ENCODE measurements at places on chromosomes 12 and 14.
A peak's percentile ranks its signal among the peaks of the same experiment; 100 is the strongest.

- no peak for DNase-seq
These were observed 186.6 kb upstream of the OR4E1 start for GRCh38 chr14:21860172-21860571.

DNA sequence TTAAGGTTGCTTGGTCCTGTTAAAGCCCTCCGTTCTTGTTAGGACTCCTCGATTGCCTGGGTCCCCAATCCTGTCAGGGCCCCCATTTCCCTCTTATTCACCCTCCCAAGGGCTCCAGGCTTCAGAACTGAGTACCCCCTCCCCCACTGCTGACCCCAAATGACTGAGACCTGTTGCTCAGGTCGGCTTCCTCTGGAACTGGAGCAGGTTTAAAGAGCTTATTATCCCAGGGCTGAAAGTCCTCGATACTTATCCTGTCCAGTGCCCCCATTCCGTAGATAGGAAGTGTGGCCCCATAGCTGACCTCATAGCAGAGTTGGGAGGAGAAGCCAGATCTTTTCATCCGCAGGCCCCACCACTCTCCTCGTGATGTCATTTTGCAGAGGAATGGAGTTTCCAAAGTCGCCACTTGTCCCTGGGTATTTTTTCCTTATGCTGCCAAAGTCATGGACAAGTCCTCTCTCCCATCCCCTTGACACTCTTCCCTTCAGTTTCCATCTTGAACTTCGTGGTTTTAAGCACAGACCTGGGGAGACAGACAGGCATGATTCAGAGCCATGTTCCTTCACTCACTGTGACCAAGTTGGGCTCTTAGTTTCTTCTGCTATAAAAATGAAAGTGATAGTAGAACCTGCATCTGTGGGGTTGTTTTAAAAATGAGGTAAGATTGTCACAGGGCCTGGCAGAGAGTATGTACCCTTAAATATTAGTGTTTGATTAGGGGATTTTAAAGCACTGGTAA, 1.2 kb downstream of the USP30 start:
- no peak for DNase-seq

GRCh38 chr14:55121628-55122439, 7.2 kb upstream of the LGALS3 start:
- DNase-seq = no peak

GRCh38 chr12:98671459-98671858, 26.4 kb downstream of the APAF1 start:
- no peak for DNase-seq

DNA sequence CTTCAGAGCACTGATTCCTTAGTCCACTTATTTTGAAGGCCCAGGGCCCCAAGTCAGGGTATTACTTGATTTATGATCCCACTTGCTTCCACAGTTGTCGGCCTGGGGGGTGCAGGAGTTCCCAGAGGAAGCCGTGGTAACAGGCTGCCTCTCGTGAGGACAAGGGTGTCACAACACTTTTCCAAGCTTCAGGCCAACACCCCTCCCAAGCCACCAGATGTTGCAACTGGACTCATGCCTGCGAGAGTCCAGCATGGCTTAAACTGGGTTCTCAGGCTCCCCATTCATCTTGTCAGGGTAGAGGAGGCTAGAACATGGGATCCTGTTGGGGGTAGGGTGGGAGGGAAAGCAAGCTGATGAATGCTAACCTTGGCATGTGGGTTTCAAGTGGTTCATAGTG, 56.1 kb downstream of the BMP4 start:
- no peak for DNase-seq

DNA sequence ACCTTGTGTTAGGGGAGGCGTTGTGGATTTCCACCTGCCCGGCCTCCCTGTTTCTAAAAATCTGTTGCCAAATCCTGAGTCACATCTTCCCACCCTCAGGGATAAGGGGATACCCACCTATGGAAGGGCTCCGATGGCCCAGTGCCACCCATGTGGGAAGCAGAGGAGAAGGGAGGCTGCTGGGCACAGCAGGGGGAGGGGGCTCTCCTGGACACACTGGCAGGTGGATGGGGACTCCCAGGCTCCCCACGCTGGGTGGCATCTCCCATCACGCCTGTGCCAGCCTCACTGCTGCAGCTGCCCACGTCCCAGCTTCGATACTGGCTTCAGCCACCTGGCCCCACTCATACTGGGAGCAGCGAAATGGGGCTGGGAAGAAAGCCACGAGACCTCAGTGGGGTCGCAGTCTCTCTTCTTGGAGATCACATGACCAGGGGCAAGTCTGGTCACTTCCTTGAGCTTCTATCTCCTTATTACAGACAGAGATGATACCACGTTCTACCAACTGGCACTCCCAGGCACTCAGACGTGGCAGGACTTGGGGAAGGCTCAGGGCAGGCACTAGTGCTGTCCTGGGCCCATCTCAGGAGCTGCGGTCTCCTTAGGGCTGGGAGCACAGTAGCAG, 72.2 kb downstream of the PITPNM2 start:
- DNase-seq = no peak

- DNase-seq = no peak
These were observed 279.4 kb downstream of the TMTC2 start for GRCh38 chr12:82966001-82966559.

- DNase-seq = no peak
These were observed 8.5 kb upstream of the IFT81 start for GRCh38 chr12:110115675-110116074.

GRCh38 chr14:37202265-37202664, 4.5 kb downstream of the MIPOL1 start:
- DNase-seq = no peak

GRCh38 chr14:24909523-24910302, 140.2 kb downstream of the STXBP6 start:
- no peak for DNase-seq

- DNase-seq = no peak
These were observed 18.6 kb upstream of the KRT77 start for GRCh38 chr12:52721838-52722470.

GRCh38 chr12:30153981-30154380, 370.2 kb upstream of the TMTC1 start:
- no peak for DNase-seq

- no peak for DNase-seq
These were observed 39.9 kb downstream of the C14orf132 start for GRCh38 chr14:96079066-96079465.

- no peak for DNase-seq
These were observed 76.9 kb upstream of the SFSWAP start for GRCh38 chr12:131634037-131634436.

DNA sequence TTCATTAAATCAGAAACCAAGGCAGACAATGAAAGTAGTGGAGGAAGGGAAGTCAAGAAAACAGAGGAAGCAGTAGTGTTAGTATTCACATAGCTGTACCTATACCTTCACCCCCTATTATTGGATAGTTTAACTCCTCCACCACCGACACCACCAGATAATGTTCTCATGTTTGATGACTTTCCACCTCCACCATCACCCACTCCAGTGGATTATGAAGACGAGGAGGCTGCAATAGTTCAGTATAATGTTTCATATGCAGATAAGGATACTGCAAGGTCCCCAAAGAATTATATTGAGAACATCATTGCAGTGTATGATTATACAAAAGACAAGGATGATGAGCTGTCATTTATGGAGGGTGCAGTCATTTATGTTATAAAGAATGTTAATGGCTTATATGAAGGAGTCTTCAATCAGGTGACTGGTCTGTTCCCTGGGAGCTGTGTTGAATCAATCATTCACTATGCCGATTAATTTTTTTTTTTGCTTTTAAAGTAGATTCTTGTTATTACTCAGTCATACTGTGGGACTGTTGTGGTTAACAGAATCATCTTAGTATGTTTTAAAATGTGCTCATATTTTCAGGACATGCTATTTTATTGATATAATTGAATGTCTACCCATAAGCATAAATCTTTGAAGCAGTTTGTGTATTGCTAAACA, 32.2 kb upstream of the KTN1 start:
- DNase-seq = no peak

DNA sequence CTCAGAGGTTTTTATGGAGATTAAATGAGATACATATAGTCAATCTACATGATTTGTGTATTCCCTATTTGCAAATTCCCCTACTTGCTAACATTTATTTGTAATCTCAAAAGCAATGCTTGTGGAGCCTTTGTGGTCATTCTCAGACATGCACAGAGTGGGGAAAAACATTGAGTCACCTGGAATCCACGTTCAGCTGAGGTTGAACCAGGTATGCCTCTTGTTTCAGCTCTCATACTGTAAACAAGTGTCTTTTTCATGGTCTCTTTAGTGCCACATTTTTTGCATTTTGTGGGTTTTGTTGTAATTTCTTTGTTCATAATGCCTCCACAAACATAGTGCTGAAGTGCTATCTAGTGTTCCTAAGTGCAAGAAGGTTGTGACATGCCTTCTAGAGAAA, 181.9 kb downstream of the BCAT1 start:
- no peak for DNase-seq

- no peak for DNase-seq
These were observed 628 bp downstream of the MEG3 start for GRCh38 chr14:100826391-100827100.

- no peak for DNase-seq
These were observed 44.4 kb upstream of the CERS5 start for GRCh38 chr12:50211392-50212070.

DNA sequence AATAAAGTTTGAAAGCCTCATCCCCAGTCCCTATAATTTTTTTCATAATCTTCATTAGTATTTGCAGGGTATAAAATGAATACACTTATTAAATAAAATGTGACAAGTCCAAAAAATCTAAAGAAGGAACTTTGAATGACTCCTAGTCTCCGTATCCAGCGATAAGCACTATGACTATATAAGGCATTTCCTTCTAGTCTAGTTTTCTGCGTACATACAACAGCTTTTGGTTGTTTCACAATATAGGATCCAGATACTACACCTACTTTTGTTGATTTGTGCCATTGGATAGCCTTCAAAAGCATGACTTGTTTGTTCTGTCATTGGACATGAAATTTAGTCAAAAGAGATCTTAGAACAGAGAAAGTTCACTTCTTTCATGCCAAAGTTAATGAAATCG, 133.3 kb upstream of the PWP1 start:
- no peak for DNase-seq

GRCh38 chr14:20455355-20456300, 602 bp downstream of the APEX1 start:
- peak; percentile 84 for DNase-seq

- DNase-seq = no peak
These were observed 321.1 kb downstream of the NOVA1 start for GRCh38 chr14:26276757-26277156.

DNA sequence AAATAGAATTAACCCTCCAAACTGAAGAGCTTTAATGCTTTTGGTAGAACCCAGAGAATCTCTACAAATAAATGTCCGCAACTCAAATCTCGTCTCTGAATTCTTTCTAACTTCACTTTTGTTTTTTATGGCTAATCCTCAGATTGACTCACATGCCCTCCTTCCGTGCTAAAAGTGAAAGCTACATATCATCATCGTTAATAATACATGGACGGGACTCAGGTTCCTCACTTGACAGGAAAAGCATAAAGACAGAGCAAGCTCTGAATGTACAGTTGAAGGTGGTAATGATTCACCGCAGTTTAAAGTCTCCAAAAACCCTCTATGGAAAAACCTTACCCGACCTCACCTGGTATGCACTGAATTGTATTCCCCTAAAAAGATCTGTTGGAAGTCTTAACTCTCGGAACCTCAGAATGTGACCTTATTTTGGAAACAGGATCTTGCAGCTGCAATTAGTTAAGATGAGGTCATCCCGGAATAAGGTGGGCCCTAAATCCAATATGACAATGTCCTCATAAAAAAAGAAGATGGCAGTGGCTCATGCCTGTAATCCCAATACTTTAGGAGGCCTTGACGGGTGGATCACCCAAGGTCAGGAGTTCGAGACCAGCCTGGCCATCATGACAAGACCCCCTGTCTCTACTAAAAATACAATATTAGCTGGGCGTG, 147.4 kb upstream of the FOXN3 start:
- DNase-seq = no peak

GRCh38 chr14:22407033-22407432, 182.0 kb downstream of the DAD1 start:
- DNase-seq = no peak

DNA sequence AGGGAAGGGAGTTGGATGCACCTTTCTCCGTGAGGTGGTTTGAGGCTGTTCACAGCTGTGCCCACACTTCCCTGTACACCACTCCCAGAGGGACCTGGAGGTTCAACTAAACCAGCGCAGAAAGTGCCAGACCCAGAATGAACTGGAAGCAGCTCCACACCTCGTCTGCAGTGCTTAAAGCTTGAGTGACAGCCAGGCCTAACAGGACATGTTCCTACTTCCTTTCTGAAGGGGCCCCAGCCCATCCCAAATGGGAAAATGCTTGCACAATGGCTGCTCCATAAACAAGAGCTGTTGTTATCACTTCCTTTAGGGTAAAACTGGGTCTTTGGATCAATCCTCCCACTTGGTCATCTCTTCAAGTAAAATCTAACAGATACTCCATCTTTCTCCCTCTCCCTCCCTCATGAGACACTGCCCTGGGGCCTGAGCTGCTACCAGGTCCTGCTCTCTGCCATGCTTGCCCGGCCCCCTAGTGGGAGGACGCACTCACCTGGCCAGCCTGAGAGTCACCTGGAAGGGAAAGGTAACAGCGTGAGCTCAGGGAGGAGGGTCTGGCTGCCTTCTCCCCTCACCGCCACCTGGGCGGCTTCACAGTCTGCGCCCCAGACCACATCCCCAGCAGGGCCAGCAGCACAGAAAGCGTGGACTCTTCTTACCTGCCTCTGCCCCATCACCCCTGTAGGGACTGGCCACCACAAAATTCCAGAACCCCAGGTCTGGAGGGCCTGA, 33.5 kb downstream of the ISCA2 start:
- DNase-seq = no peak

DNA sequence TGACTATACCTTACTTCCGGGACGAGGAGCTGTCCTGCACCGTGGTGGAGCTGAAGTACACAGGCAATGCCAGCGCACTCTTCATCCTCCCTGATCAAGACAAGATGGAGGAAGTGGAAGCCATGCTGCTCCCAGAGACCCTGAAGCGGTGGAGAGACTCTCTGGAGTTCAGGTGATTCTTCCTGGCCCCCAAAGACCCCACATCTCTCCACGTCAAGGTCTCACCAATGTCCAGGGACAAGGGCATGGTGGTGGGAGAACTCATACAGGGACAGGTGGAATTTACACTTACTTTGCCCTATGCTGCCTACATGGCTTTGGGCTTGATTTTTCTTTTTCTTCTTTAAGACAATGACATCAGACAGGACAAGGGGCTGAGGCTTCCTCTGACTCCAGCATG, 7.1 kb downstream of the SERPINA3 start:
- DNase-seq = no peak

GRCh38 chr12:40534828-40535227, 157.4 kb upstream of the CNTN1 start:
- DNase-seq = no peak

- no peak for DNase-seq
These were observed 208.5 kb downstream of the CHST11 start for GRCh38 chr12:104665296-104665695.
